Activated CD8-positive, alpha-beta T cell treated with anti-CD3 and anti-CD28 coated beads for 36 hours (primary cell): ENCODE measurements at places on chromosomes 6 and 20. TPM values are rescaled to one million over a fixed set of nuclear protein-coding genes. Genes with fewer than 3 reads are reported as not detected.

PNLDC1 gene
- 0.34 TPM for total RNA-seq

DNA sequence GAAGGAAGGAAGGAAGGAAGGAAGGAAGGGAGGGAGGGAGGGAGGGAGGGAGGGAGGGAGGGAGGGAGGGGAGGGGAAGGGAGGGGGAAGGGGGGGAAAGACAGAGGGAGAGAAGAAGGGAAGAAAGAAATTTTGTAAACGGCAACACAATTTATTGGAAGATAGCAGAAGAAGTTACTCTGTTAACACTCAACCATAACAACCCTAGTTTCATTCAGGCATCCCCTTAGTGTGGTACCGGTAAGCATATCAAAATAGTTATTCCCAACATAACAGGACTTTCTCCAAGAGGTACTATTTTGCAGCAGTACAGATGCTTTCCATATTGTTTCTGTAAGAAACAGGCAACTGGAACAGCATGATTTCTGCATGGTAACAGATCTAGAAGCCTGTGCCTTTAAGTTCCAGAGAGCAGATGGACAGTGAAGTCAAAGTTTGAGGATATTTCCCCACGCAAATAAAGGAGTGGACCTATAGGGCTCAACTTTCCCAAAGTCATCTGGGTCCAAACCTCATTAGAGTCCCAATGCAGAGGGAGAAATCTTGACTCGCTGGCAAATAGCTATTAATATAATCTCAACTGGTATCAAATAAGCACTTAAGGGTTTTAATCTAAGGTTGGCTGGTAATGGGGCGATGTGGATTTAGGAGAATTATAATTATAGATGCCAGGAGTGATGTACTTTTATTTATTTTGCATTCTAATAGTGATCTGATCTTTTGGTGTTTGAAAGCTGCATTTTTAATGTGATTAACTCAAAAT lies 69.4 kb downstream of the TENT5A start:
- H3K4me1 ChIP-seq: no peaks in the 10 kb centered on the region
- DNase-seq: no peak
- no peaks in the 10 kb centered on the region for H3K36me3 ChIP-seq
- no peak overlapping the region for H3K27ac ChIP-seq

DNA sequence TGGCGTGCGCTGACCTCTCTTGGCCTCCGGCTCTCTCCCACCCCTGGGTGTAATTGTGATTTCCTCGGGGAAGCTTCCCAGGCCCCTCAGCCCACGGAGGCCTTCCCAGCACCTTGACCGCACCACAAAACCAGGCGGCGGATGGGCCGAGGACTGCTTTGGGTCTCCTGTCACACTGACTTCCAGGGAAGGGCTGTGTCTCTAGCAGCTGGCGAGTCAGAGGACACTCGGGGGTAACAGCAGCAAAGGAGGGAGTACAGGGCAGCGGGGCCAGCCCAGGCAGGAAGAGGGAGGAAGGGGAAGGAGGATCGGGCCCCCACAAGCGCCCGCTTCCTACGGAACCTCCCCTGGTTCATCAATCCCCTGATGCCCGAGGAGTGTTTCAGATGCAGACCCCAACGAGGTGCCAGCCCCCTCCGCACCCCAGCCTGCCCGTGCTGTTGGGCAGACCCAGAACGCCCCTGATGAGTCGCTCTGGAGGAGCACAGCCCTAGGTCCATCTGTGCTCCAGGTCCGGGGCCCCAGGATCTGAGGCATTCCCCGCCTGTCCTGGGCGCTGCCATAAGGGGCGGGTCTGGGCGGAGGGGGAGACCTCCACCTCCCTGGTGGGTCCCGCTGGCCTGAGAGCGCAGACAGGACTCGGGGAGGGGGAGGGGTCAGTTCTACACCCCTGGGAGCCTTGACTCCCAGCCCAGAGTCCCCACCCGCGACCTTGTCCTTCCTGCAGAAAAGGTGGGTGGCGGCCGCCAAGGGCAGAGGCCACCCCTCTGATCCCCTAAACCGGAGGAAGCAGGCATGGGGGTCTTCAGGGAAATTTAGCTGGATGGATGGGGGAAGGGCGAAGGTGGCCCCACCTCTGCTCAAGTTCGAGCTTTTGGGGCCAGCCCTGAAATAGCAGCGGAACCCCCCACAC lies 956 bp downstream of the CHRNA4 start:
- no peak overlapping the region for H3K4me3 ChIP-seq
- H3K4me1 ChIP-seq: no peaks in the 10 kb centered on the region
- no peak overlapping the region for H3K27ac ChIP-seq
- no peak for DNase-seq

DNA sequence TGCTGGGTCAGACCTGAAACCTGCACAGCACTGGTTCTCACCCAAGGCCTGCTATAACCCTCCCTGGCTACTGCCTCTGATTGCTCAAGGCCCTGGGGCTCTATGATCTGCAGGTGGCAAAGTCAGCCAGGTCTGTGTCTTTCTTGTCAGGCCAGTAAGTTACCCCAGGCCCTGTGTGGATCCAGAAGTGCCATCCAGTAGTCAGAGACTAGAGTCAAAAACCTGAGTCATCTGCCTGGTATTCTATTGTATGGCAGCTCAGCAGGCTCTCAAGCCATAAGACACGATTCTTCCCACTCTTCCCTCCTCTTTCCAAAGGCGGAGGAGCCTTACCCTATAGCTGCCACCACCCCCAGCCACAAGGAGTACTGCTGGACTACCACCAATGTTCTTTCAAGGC lies 593.0 kb downstream of the FRK start:
- H3K27me3 ChIP-seq: no peaks in the 10 kb centered on the region
- H3K4me3 ChIP-seq: no peak overlapping the region
- H3K36me3 ChIP-seq: no peaks in the 10 kb centered on the region
- DNase-seq: no peak
- H3K4me1 ChIP-seq: no peaks in the 10 kb centered on the region
- H3K27ac ChIP-seq: no peak overlapping the region

DNA sequence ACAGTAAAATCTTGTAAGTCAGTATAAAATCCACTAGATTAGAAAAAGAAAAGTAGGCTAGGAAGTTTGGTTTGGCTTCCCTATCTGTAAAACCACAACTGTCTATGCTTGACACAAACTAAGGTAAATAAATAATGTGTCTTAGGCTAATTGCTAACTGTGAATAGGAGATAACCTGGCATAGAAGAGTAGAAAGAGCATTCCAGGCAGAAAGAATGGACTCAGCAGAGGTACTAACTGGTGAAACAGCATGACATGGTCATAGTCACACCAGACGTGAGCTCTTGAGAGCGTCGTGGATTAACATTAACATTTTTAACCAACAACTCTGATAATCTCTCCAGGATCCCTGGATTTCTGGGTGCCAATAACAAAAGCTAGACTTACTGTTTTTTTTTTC lies 8.7 kb upstream of the WTAP start:
- no peak overlapping the region for H3K27ac ChIP-seq
- H3K4me1 ChIP-seq: peaks cover 8% of the 10 kb centered on the region
- H3K36me3 ChIP-seq: peaks cover 14% of the 10 kb centered on the region
- H3K27me3 ChIP-seq: no peaks in the 10 kb centered on the region

DNA sequence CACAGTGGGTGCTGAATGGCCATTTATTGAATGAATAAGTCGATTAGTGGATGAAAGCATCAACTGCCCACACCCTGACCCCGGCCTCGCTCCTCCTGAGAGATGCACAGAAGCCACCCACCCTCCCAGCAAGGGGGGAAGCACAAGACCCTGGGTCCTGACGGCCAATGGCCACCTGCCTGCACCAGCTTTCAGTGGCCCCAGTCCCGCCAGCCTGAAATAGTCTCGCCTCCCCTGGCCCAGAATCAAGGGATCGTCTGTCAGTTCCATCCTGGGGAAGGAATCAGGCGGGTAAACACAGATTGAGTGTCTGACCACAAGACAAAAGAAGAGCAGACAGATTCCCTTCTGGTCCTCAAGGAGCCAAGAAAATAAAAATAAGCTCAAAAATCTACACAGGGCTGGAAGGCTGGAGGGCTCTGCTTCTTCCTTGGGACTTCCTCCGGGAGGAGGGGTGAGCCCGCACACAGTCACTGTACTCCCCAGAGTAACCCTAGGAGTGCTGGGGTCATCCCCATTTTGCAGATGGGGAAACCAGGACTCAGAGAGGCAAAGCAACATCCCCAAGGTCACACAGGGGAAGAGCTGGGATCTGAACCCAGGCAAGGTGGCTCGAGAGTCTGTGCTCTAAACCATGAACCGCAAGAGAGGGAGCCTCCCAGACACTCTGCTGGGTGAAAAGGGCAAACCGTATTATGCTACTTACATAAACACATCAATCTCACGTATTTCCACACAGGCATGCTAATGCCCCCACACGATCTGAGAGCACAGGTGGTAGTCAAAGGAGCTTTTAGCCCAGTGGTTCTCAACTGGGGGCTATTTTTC lies 7.8 kb downstream of the PREX1 start:
- peak overlapping the region; percentile 85 for H3K27ac ChIP-seq
- peaks cover 91% of the 10 kb centered on the region for H3K4me1 ChIP-seq
- no peak overlapping the region for H3K4me3 ChIP-seq
- H3K27me3 ChIP-seq: no peaks in the 10 kb centered on the region

GRCh38 chr6:167112421-167112820 lies 10.5 kb upstream of the CCR6 start:
- H3K27ac ChIP-seq: peak overlapping the region; percentile 21
- H3K4me1 ChIP-seq: peaks cover 25% of the 10 kb centered on the region
- peaks cover 6% of the 10 kb centered on the region for H3K27me3 ChIP-seq
- no peak for DNase-seq

- no peaks in the 10 kb centered on the region for H3K27me3 ChIP-seq
- peak overlapping the region; percentile 100 for H3K27ac ChIP-seq
- H3K4me1 ChIP-seq: peaks cover 37% of the 10 kb centered on the region
- peak overlapping the region; percentile 82 for H3K4me3 ChIP-seq
- peaks cover 30% of the 10 kb centered on the region for H3K36me3 ChIP-seq
- no peak for DNase-seq
Observed at GRCh38 chr6:33571637-33572316, 8.3 kb downstream of the BAK1 start.

DNA sequence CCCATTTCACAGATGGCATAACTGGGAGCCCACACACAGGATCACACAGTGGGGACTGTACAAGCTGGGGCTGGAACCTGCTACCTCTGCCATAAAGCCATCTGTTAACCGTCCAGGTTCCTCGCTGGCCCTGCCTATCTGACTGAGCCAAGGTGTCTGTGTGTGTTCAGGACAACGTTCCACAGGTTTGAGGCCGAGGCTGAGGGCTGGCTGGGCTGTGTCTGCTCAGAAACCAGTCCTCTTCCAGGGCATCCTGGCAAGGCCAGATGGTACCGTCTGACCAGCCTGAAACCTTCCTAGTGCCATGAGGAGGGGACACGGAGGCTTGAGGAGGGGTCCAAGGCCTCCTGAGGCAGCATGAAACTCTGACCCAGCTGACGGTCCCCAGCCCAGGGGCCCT lies 150.6 kb downstream of the TAF4 start:
- H3K4me1 ChIP-seq: no peaks in the 10 kb centered on the region
- H3K27me3 ChIP-seq: peaks cover 2% of the 10 kb centered on the region
- H3K36me3 ChIP-seq: no peaks in the 10 kb centered on the region
- no peak overlapping the region for H3K27ac ChIP-seq

DNA sequence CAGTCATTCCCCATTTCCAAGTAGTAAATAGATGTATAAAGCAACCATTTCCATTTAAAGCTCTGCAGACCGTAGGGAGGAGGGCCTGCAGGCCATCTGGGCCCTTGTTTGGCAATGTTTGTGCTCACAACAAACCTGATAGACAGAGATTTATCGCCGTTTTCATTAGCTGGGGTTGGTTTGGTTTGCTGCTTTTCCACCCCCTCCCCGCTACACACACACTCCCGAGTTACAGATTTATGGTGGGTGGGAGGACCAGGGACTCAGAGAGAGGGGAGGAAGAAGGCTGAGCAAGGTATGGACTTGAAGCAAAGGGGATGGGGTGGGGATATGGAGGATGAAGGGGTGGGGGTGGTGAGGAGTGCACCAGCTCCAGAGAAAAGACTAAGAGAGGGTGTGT lies 36.6 kb upstream of the FOXP4 start:
- no peak for DNase-seq
- H3K4me1 ChIP-seq: peaks cover 3% of the 10 kb centered on the region
- H3K27ac ChIP-seq: no peak overlapping the region
- no peaks in the 10 kb centered on the region for H3K36me3 ChIP-seq
- peaks cover 36% of the 10 kb centered on the region for H3K27me3 ChIP-seq
- H3K4me3 ChIP-seq: no peak overlapping the region

METTL24 gene
- not detected for total RNA-seq

GRCh38 chr6:52518279-52518945 lies 58.4 kb downstream of the TRAM2 start:
- no peaks in the 10 kb centered on the region for H3K27me3 ChIP-seq
- no peak overlapping the region for H3K27ac ChIP-seq
- H3K4me1 ChIP-seq: peaks cover 13% of the 10 kb centered on the region
- H3K4me3 ChIP-seq: no peak overlapping the region

BCAS4 gene
- 27.3 TPM for total RNA-seq

DNA sequence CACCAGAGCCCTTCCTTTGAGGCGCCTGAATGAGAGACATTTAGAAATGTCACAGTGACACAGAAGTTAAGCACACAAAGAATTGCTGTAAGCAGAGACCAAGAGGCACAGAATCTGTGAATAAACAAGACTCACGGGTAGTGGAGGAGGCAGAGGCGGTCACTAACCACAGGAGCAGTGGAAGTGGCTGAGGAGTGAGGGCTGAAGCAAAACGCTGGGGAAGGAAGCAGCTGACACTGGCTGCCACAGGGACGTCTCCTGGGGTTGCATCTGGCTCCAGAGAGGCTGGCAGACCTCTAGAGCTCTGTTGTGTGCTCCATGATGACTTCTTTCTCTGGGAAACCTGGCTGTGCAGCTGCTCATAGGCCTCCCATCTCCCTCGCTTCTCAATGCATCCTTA lies 65.0 kb upstream of the SLC2A12 start:
- peaks cover 4% of the 10 kb centered on the region for H3K4me1 ChIP-seq
- H3K36me3 ChIP-seq: no peaks in the 10 kb centered on the region
- no peak overlapping the region for H3K27ac ChIP-seq

- no peaks in the 10 kb centered on the region for H3K4me1 ChIP-seq
- H3K27ac ChIP-seq: no peak overlapping the region
- peaks cover 3% of the 10 kb centered on the region for H3K27me3 ChIP-seq
- no peaks in the 10 kb centered on the region for H3K36me3 ChIP-seq
- no peak overlapping the region for H3K4me3 ChIP-seq
- DNase-seq: no peak
Observed at GRCh38 chr6:29537714-29538403, 21.7 kb downstream of the UBD start.

- H3K36me3 ChIP-seq: peaks cover 3% of the 10 kb centered on the region
- H3K27me3 ChIP-seq: peaks cover 23% of the 10 kb centered on the region
- H3K27ac ChIP-seq: no peak overlapping the region
- no peak overlapping the region for H3K4me3 ChIP-seq
- H3K4me1 ChIP-seq: no peaks in the 10 kb centered on the region
- no peak for DNase-seq
Observed at GRCh38 chr20:58053391-58054055, 174.9 kb downstream of the ANKRD60 start.

- peak; percentile 40 for DNase-seq
- no peaks in the 10 kb centered on the region for H3K27me3 ChIP-seq
- H3K36me3 ChIP-seq: no peaks in the 10 kb centered on the region
- H3K4me3 ChIP-seq: no peak overlapping the region
- H3K27ac ChIP-seq: no peak overlapping the region
Observed at GRCh38 chr20:37343212-37343993, 2.5 kb upstream of the SRC start.

GRCh38 chr6:164507206-164507940 lies 802.0 kb downstream of the C6orf118 start:
- DNase-seq: no peak
- H3K4me1 ChIP-seq: no peaks in the 10 kb centered on the region
- H3K27me3 ChIP-seq: no peaks in the 10 kb centered on the region
- H3K27ac ChIP-seq: no peak overlapping the region
- H3K36me3 ChIP-seq: no peaks in the 10 kb centered on the region
